ENCODE measurements at places on chromosomes 6 and 20.

DNA sequence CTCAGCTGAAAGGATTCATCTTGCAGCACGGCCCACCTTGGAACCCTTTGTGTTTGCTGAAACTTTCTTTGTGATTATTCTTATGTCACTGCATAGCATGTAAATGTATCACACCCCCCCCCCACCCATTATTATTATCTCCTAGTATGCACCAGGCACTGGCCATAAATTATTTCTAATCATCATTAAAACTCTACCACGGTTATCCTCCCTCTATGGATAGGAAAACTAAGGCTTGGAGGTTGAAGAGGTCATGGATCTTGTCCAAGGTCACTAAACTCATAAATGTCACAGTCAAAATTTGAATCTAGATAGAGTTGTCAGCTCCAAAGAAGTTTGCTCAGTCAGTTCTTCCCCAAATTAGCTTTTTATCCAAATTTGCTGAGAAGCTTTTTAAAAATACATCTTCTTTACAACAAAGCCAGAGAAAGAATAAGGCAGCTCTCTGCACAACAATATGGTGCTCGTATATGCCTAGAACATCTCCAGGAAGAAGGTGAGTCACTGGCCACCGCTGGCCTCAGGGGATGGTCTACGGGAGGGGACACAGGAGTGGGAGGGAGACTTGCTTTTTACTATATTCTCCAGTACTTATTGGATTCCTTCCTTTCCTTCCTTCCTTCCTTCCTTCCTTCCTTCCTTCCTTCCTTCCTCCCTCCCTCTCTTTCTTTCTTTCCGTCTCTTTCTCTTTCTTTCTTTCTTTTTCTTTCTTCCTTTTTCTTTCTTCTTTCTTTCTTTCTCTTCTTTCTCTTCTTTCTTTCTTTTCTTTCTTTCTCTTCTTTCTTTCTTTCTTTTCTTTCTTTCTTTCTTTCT, 134.5 kb downstream of the VEGFA start:
- DNase-seq = no peak

- no peak for DNase-seq
Measured at GRCh38 chr6:53813096-53813495, 18.3 kb downstream of the LRRC1 start.

DNA sequence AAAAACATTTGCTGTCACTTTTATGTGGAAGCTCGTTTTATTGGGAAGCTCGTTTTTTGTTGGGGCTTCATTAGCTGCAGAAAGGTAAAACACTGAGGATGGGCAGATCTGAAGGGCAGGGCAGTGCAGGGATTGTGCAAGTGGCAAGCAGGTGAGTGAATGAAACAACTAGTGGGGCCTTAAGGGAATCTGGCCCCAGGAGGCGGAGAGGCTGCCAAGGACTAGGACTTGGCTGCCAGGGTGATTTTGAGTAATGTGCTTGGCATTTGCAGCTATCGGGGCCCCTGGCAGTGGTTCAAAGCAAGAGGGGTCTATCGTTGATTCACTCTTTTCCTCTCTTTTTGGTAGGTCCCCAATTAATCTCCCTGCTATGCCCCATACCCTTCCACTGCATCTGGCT, 11.5 kb downstream of the IL22RA2 start:
- DNase-seq = no peak

DNA sequence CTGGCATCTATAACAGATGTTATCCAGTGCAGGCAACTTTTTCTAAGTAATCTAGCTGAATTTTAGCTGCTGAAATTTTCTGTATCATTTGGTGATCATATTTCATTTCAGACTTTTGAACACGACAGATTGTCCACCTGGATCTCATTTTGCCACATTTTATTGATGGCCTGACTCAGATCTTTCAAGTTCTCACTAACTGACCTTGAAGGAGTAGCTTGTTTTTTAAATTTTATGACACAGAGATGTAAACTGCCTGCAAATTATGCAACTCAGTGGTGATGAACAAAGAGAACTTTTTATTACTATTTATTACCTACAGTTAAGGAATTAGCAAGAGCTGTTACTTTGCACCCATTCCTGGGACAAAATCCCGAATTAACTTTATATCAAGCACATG, 366.4 kb downstream of the PAX1 start:
- no peak for DNase-seq

DNA sequence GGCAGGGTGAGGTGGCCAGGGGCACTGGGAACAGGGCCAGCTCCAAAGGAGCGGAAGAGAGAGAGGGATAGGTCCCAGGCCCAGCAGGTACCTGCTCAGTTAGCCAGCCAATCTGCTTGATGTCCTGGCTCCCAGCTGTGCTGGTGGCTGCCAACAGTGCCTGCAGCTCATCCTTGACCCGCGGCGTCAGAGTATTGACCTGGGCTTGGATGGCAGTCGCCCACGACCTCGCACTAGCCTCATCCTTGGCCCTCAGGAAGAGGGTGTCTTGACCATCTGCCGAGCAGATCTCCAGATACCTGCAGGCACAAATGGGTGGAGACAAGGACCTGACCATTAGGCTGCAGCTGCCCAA, 11.1 kb upstream of the CDK5RAP1 start:
- no peak for DNase-seq

DNA sequence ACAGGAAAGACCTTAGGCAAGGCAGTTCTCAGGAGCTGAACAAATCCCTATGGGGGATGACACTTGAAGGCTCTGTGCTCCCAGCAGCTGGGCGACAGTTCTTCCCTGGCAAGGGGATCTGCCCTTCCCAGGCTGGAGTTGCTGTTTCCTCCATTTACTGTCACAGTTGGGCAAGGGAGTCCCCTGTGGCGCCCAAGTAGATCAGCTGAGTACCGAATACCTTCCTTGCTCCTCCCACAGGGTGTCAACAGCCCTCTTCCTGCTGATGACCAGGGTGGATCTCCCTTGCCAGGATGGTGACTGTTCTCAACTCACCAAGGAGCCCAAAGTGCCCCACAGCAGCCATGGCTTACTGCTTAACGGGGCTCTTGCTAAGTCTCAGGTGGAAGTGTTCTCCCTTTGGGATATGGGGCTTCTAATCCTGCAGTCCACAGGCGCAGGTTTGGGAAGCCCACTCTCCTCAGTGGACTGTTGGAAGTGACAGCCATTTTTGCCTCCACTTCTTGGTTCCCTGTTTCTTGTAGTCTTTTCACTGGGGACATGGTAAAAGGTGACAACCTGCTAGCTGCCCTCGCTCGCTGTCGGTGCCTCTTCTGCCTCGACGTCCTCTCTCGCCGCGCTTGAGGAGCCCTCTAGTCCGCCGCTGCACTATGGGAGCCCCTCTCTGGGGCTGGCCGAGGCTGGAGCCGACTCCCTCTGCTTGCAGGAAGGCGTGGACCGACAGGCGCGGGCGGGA, 5.7 kb upstream of the PSMG4 start:
- no peak for DNase-seq

DNA sequence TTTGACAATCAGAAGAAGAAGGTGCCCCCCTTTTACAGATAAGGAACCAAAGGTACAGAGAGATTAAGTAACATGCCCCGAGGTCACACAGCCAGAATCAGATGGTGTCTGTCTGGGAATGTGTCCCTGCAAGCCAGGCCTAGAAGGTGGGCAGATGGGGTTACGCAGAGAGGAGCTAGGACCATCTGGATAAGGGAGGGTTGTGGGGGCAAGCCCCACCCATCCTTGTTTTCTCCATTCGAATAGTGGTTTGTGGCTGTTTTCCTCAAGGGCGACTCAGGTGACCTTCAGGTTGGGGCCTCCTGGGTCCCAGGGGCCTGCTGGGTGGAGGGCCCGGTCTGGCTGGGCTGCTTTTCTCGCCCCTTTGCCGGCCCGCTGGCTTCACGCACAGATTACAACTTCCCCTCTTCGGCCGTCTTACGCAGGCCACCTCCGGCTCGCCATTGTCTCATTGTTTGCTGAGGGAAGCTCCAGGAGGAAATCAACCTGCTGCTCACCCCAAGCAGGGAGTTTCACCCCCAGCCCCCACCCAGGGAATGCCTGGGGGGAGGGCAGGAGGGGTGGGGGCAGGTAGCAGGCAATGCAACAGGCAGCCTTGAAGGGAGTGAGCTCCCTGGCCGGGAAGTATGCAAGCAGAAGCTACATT, 30.8 kb upstream of the CSNK2A1 start:
- DNase-seq = no peak

GRCh38 chr6:113825781-113826180, 31.4 kb upstream of the MARCKS start:
- DNase-seq = no peak

- no peak for DNase-seq
Measured at GRCh38 chr6:20833881-20834515, 299.7 kb downstream of the CDKAL1 start.

DNA sequence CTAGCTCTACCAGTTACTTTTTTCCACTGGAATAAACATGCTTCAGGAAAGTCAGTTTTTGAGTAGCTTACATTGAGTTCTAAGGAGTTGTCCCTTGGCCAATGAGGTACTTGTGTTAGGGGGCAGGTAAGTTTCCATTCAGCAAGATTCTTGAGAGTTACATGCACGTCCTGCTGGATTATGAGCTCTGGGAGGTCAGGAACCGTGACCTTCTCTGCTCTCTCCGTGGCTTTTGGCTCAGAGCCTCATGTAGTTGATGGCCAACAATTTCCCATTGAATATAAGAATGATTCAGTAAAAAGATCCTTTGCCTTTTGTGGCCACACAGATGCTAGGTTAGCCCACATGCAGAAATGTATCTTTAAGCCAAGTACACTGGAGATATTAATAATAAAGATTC, 181.8 kb upstream of the RALGAPA2 start:
- DNase-seq = no peak

GRCh38 chr6:43803055-43803782, 33.2 kb downstream of the VEGFA start:
- DNase-seq = no peak

GRCh38 chr6:107982486-107982885, 24.5 kb upstream of the SEC63 start:
- DNase-seq = no peak

DNA sequence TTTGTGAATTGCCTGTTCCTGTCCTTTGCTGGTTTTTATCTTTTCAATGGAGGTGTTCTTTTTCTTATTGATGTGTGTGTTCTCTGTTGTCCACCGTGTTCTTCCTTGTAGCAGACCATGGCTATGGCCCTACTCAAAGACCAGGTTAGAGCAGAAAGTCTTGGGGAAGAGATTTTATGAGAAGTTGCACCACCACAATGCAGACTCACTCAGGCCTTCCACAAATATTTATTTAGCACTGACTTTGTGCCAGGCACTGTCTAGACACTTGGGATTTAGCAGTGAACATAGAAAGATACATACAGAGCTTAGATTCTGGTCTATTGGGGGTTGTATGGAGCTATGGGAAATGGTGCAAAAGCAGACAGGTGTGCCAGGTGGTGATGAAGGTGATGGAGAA, 98.8 kb downstream of the DTD1 start:
- no peak for DNase-seq

DNA sequence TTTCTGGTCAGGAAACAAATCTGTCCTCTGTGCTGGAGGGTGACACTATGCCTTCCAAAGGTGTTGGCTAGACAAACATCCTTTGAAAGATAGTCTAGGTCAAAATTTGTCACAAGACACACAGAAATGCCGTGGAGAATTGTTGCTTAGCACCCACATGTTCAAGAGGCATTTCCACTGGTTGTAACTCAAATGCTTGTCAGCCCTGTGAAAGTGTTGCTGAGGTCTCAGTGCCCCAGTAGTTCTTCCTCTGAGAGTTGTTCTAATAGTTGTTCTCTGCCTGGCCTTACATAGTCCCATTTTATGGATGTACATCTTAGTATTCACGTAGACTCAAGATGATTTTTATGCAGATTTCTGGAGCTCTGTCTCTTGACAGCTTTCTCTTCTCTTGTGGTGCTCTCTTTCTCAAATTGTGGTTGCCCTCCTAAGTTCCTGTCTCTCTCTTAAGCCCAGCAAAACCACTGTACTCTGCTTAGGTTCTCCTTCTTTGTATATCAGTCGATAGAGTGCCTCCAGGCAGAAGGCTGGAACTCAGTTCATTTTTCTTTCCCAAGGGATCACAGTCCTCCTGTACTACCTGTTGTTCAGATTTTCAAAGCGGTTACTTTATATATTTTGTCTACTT, 39.5 kb upstream of the REV3L start:
- no peak for DNase-seq

- DNase-seq = no peak
Measured at GRCh38 chr6:11143394-11144371, 32.2 kb upstream of the ERVFRD-1 start.

DNA sequence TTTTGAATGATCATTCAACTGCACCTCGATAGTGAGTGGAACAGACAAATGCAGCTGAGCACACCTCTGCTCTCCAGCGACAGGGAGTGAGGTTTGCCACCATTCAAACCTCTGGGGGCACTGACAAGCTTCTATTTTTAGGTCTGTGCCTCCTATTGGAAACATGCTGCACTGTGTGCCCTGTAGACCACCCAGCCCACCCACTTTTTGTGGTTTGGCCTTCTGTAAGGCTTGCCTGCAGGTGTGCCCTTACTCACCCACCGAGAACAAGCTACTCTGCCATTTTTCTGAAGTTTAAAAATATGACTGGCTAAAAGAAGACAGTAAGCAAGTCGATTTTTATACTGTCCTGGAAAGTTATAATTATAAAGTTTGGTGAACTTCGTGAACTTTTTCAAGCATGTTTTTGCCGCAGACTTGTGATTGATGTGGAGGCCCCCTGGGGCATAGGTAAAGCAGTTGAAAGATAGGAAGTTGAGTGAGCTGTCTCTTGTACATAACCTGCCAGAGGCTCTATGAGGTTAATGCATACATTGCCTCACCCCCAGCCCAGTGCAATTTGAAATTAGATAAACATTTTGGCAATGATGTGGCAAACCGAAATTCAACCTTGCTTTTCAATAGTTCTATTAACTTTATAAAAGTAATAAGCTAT, 53.8 kb downstream of the ADGRG6 start:
- no peak for DNase-seq

DNA sequence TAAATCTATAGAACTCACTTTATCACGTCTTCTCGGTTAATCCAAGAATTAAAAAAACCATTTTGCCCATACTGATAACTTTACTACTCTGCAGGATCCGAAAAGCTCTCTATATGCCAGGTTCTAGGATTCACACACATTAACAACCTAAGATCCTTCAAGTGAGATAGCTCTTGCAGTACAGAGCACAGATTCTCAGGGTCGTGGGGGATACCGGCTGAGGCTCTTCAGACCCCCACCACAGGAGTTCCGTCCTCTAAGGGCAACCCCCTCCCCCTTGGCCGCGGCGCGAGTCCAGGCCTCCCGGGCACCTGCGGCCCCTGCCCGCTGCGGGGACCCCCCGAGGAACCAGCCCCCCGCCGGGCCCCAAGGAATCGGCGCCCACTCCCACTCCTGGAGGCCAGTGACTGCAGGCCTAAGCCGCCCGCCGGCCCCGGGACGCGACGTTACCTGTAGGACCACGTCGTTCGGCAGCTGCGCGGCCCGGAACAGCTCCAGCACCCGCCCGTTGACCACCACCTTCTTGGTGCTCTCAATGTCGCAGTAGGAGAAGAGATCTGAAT, 892 bp downstream of the REPS1 start:
- DNase-seq = no peak

- no peak for DNase-seq
Measured at GRCh38 chr20:49831022-49831769, 18.6 kb downstream of the SLC9A8 start.

GRCh38 chr20:32893263-32894025, 34.7 kb downstream of the EFCAB8 start:
- no peak for DNase-seq

GRCh38 chr20:60104993-60105803, 147.0 kb downstream of the CDH26 start:
- DNase-seq = no peak

- DNase-seq = no peak
Measured at GRCh38 chr20:34199183-34199582, 42.0 kb upstream of the ASIP start.
